ENCODE measurements at places on chromosomes 1 and 21. TPM values are rescaled to one million over a fixed set of nuclear protein-coding genes. Genes with fewer than 3 reads are reported as not detected.

The KLHDC7A gene
- not detected for total RNA-seq

The SH2D2A gene
- total RNA-seq = 12.8 TPM

The NAXE gene
- total RNA-seq = 125 TPM

The SYCP1 gene
- total RNA-seq = not detected

The RIIAD1 gene
- not detected for total RNA-seq

The LIPI gene
- not detected for total RNA-seq

The ZBED6 gene
- 6.4 TPM for total RNA-seq

The CHI3L2 gene
- total RNA-seq = not detected

The ASAP3 gene
- total RNA-seq = 20.3 TPM

The LMX1A gene
- total RNA-seq = not detected

The TESK2 gene
- 5.1 TPM for total RNA-seq

The OR2L2 gene
- total RNA-seq = not detected

The FAM167B gene
- not detected for total RNA-seq

The GUCA2A gene
- not detected for total RNA-seq

The NCDN gene
- total RNA-seq = 14.2 TPM

The TSPEAR gene
- not detected for total RNA-seq

The AMPD1 gene
- not detected for total RNA-seq

The PTGS2 gene
- total RNA-seq = 43.9 TPM

The SPATA46 gene
- total RNA-seq = not detected

The BMP8A gene
- total RNA-seq = 0.16 TPM

The NBPF19 gene
- total RNA-seq = 4.9 TPM

The KRTAP21-2 gene
- total RNA-seq = not detected

The PADI3 gene
- total RNA-seq = 9.7 TPM

The FCRL3 gene
- not detected for total RNA-seq

The BMP8B gene
- total RNA-seq = 0.08 TPM

The VSIG8 gene
- total RNA-seq = not detected

The OR2T11 gene
- not detected for total RNA-seq

The DNTTIP2 gene
- total RNA-seq = 21.7 TPM

The TMEM82 gene
- total RNA-seq = not detected

The CR1L gene
- not detected for total RNA-seq

The IL10 gene
- not detected for total RNA-seq

The PARK7 gene
- total RNA-seq = 365 TPM

The CDK11A gene
- total RNA-seq = 7.2 TPM

The ACKR1 gene
- total RNA-seq = not detected

The SNX27 gene
- total RNA-seq = 9.6 TPM

The CCDC190 gene
- not detected for total RNA-seq

The SH3GLB1 gene
- 36.8 TPM for total RNA-seq

The CFHR5 gene
- total RNA-seq = not detected

The MPZ gene
- 0.86 TPM for total RNA-seq

The RPE65 gene
- total RNA-seq = not detected

The SAMD11 gene
- total RNA-seq = 0.08 TPM

The PRAMEF5 gene
- total RNA-seq = not detected

The KRTAP7-1 gene
- not detected for total RNA-seq

The AGL gene
- total RNA-seq = 7.4 TPM

The KLHDC8A gene
- total RNA-seq = not detected

The KRTAP12-2 gene
- total RNA-seq = not detected

The CLCC1 gene
- total RNA-seq = 15.1 TPM

The ANGPTL3 gene
- total RNA-seq = not detected

The TAS1R3 gene
- under 0.01 TPM for total RNA-seq

The ALPL gene
- total RNA-seq = not detected
